ENCODE measurements at places on chromosomes 7 and 10.

GRCh38 chr7:136245327-136246004 is 268.3 kb upstream of the MTPN start:
- no peaks in the 10 kb centered on the region for H3K36me3 ChIP-seq
- no peak overlapping the region for H3K4me3 ChIP-seq
- H3K27me3 ChIP-seq, result no peaks in the 10 kb centered on the region
- H3K27ac ChIP-seq, result no peak overlapping the region
- H3K4me1 ChIP-seq, result peaks cover 3% of the 10 kb centered on the region
- no peak for DNase-seq

DNA sequence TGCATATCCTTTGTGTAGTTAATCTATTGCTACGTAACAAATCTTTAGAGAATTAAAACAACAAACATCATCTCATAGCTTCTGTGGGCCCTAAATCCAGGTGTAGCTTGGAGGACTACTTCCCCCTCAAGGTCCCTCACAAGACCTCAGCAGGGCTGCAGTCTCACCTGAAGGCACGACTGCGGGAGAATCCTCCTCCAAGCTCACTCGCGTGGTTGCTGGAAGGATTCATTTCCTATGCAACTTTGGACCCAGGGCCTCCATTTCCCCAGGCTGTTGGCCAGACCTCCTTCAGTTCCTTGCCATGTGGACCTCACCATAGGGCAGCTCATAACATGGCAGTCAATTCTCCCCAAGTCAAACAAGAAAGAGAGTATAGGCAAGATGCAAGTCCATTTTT is 140.4 kb downstream of the OAT start:
- no peak overlapping the region for H3K4me3 ChIP-seq
- no peaks in the 10 kb centered on the region for H3K4me1 ChIP-seq
- no peak for DNase-seq

GRCh38 chr7:133730360-133730759 is 396.8 kb upstream of the LRGUK start:
- H3K4me1 ChIP-seq, result no peaks in the 10 kb centered on the region
- DNase-seq, result no peak
- H3K27ac ChIP-seq, result no peak overlapping the region
- no peak overlapping the region for H3K4me3 ChIP-seq

DNA sequence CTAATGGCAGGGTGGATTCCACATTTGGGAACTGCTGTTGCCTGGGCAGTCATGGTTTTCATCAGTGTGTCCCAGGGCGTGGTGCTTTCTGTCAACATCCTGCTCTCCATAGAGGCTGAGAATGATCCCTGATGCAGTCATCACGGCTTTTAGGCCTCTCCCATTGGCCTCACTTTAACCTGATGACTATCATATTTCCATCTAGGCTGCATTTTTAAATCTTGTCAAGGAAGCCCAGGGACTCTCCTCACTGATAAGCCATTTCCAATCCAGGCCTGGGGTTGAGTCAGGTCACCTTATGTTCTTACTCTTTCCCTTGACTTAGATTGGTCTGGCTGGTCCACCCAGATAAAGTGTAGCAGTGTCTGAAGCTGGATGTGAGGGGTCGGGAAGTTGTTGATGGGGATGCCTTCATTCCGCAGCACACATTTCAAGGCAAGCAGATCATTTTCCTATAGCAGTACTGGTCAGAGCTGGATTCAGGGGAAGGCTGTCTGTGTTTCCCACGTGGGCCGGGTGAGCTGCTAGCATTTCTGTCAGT is 177.0 kb downstream of the AUTS2 start:
- no peak overlapping the region for H3K27ac ChIP-seq
- no peak overlapping the region for H3K4me3 ChIP-seq
- no peaks in the 10 kb centered on the region for H3K27me3 ChIP-seq
- no peaks in the 10 kb centered on the region for H3K36me3 ChIP-seq

DNA sequence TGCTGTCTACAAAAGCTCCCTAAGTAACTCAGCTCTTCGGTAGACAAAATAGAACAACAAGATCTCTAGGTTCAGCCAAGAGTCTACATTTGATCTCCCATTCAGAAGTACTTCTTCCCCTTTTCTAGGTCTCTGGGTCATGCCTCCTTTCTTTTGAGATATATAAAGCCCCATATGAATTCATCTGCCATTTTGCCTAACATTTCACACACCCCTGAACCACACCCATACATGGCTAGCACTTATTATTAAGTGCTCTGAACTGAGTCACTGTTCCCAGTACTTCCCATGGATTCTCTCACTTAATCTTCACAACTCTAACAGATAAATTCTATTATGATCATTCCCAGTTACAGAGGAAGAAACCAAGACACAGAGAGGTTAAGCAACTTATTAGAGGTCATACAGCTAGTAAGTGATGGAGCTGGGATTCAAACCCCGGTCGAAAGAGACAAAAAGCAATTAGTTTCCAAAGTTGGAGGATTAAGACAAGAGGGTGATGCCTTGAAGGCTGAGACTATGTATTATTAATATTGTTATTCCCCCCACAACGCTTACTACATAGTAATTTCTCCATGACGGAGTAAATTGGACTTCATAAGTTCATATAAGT is 17.3 kb downstream of the MYOF start:
- no peaks in the 10 kb centered on the region for H3K27me3 ChIP-seq
- H3K36me3 ChIP-seq, result peaks cover 3% of the 10 kb centered on the region
- no peak overlapping the region for H3K4me3 ChIP-seq
- peak overlapping the region; percentile 77 for H3K27ac ChIP-seq
- peaks cover 55% of the 10 kb centered on the region for H3K4me1 ChIP-seq
- no peak for DNase-seq

GRCh38 chr7:65269150-65269856 is 104.4 kb upstream of the ZNF92 start:
- DNase-seq, result peak; percentile 6
- no peaks in the 10 kb centered on the region for H3K27me3 ChIP-seq
- no peaks in the 10 kb centered on the region for H3K36me3 ChIP-seq
- H3K4me1 ChIP-seq, result no peaks in the 10 kb centered on the region

GRCh38 chr7:141381794-141382427 is 169.3 kb upstream of the AGK start:
- no peaks in the 10 kb centered on the region for H3K36me3 ChIP-seq
- no peak overlapping the region for H3K27ac ChIP-seq

GRCh38 chr7:121178869-121179497 is 149.8 kb upstream of the WNT16 start:
- H3K4me3 ChIP-seq, result no peak overlapping the region
- H3K36me3 ChIP-seq, result no peaks in the 10 kb centered on the region
- no peaks in the 10 kb centered on the region for H3K27me3 ChIP-seq
- DNase-seq, result no peak
- H3K27ac ChIP-seq, result no peak overlapping the region

GRCh38 chr7:71616217-71616616 is 484.3 kb downstream of the GALNT17 start:
- H3K4me1 ChIP-seq, result peaks cover 6% of the 10 kb centered on the region
- DNase-seq, result no peak
- H3K27ac ChIP-seq, result no peak overlapping the region
- H3K4me3 ChIP-seq, result no peak overlapping the region
- H3K36me3 ChIP-seq, result no peaks in the 10 kb centered on the region

GRCh38 chr7:17206349-17206905 is 92.0 kb upstream of the AHR start:
- no peaks in the 10 kb centered on the region for H3K4me1 ChIP-seq
- no peaks in the 10 kb centered on the region for H3K36me3 ChIP-seq
- DNase-seq, result no peak
- H3K27me3 ChIP-seq, result no peaks in the 10 kb centered on the region

- H3K27ac ChIP-seq, result no peak overlapping the region
- peaks cover 13% of the 10 kb centered on the region for H3K4me1 ChIP-seq
- no peaks in the 10 kb centered on the region for H3K27me3 ChIP-seq
- peak; percentile 81 for DNase-seq
- no peaks in the 10 kb centered on the region for H3K36me3 ChIP-seq
- H3K4me3 ChIP-seq, result no peak overlapping the region
Observed at GRCh38 chr10:124739119-124739921, 4.9 kb downstream of the FAM53B start.

- peak; percentile 43 for DNase-seq
- H3K4me1 ChIP-seq, result peaks cover 4% of the 10 kb centered on the region
- peaks cover 4% of the 10 kb centered on the region for H3K36me3 ChIP-seq
Observed at GRCh38 chr10:102310361-102311024, 65.2 kb downstream of the GBF1 start.

GRCh38 chr7:51774178-51774577 is 457.6 kb upstream of the COBL start:
- no peak overlapping the region for H3K4me3 ChIP-seq
- no peak overlapping the region for H3K27ac ChIP-seq
- H3K27me3 ChIP-seq, result no peaks in the 10 kb centered on the region
- no peak for DNase-seq
- no peaks in the 10 kb centered on the region for H3K36me3 ChIP-seq
- no peaks in the 10 kb centered on the region for H3K4me1 ChIP-seq

- no peak overlapping the region for H3K27ac ChIP-seq
- peaks cover 8% of the 10 kb centered on the region for H3K4me1 ChIP-seq
- H3K4me3 ChIP-seq, result no peak overlapping the region
- DNase-seq, result peak; percentile 19
Observed at GRCh38 chr7:27134392-27134791, 3.8 kb upstream of the HOXA4 start.

- no peak for DNase-seq
- no peak overlapping the region for H3K4me3 ChIP-seq
- H3K4me1 ChIP-seq, result no peaks in the 10 kb centered on the region
- H3K27ac ChIP-seq, result no peak overlapping the region
- no peaks in the 10 kb centered on the region for H3K36me3 ChIP-seq
Observed at GRCh38 chr10:31888442-31888841, 40.2 kb downstream of the ARHGAP12 start.

DNA sequence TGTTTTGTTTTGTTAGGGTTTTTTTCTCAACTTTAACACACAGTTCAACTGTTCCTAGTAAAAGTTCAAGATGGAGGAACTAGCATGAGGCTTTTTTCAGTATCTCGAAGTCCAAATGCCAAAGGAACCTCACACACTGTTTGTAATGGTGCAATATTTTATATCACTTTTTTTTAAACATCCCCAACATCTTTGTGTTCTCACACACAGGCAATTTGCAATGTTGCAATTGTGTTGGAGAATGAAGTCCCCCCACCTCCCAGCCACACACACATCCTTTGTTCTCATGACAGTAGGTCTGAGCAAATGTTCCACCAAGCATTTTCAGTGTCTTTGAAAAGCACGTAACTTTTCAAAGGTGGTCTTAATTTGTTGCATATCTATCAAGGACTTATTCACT is 120.9 kb downstream of the TWIST1 start:
- H3K4me3 ChIP-seq, result no peak overlapping the region
- DNase-seq, result no peak
- H3K27ac ChIP-seq, result no peak overlapping the region
- no peaks in the 10 kb centered on the region for H3K36me3 ChIP-seq

- no peaks in the 10 kb centered on the region for H3K36me3 ChIP-seq
- H3K27me3 ChIP-seq, result no peaks in the 10 kb centered on the region
- H3K27ac ChIP-seq, result no peak overlapping the region
- H3K4me1 ChIP-seq, result no peaks in the 10 kb centered on the region
Observed at GRCh38 chr7:19648791-19649190, 60.0 kb downstream of the POLR1F start.

DNA sequence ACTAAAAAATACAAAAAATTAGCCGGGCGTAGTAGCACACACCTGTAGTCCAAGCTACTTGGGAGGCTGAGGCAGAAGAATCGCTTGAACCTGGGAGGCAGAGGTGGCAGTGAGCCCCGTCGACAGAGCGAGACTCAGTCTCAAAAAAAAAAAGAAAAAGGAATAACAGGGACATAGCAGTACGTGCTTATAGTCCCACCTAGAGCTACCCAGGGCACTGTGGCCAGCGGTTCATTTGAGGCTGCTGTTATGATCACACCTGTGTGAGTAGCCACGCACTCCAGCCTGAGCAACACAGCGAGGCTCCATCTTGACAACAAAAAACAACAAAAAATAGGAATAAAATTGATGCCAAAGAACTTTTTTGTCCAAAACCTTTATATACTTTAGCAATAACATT is 17.1 kb downstream of the WAPL start:
- DNase-seq, result no peak
- no peak overlapping the region for H3K27ac ChIP-seq
- no peaks in the 10 kb centered on the region for H3K27me3 ChIP-seq
- H3K36me3 ChIP-seq, result peaks cover 18% of the 10 kb centered on the region

DNA sequence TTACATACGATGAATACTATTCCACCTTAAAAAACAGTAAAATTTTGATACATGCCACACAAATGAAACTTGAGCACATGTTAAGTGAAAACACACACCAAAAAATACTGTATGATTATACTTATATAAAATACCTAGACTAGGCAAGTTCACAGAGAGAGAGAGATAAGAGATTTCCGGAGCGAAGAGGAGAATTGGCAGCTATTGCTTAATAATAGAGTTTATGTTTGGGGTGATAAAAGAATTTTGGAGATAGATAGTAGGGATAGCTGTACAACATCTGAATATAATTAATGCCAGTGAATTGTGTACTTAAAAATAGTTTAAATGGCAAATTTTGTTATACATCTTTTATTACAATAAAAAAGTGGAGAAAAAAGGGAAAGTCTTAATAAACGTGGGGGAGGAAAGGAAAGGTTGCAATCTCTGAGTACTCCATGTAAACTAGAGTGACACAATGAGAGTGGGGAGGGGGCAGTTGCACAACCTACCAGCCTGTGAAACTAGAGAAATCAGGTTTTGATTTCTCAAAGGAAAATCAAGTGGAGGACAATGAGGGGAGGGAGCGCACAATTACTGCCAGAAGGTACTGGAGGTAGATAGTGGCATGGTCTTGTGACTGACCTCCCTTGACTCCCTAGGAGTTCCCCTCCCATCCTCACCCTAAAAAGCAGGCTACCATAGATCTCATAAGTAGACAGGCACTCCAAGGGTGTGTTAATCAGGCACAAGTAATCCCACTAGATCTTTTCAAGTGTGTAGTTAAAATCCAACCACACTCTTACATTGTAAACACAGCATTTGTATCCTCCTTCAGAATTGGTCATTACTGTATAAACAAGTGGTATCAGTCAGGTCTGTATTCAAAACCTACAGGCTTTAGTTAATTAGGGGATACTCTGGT is 31.6 kb upstream of the ANK3 start:
- DNase-seq, result no peak
- H3K27ac ChIP-seq, result no peak overlapping the region
- no peak overlapping the region for H3K4me3 ChIP-seq
- no peaks in the 10 kb centered on the region for H3K27me3 ChIP-seq
- H3K36me3 ChIP-seq, result no peaks in the 10 kb centered on the region
- H3K4me1 ChIP-seq, result peaks cover 6% of the 10 kb centered on the region

DNA sequence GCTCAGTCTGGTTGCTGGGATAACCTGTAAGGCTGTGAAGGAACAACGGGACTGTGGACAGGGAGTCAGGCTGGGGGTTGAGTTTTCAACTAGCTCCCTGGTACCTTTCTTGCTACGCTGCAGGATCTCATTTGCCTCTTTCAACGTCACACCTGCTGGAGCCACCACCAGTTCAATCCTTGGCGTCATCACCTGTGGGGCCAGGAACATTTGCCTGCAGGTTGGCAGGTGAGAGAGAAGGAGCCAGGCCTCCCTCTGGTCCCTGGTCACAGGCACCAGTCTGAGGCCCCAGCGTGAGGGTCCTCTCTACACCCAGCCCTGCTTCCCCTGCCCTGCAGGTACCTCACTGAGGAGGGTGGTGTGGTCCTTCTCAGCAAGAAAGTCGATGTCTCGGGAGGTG is 9.8 kb downstream of the IMPDH1 start:
- H3K4me3 ChIP-seq, result no peak overlapping the region
- H3K27me3 ChIP-seq, result peaks cover 2% of the 10 kb centered on the region
- no peak for DNase-seq
- H3K27ac ChIP-seq, result no peak overlapping the region

- H3K36me3 ChIP-seq, result no peaks in the 10 kb centered on the region
- no peak overlapping the region for H3K27ac ChIP-seq
- DNase-seq, result no peak
Observed at GRCh38 chr10:34347131-34347530, 468.0 kb downstream of the PARD3 start.
